ENCODE measurements at places on chromosomes 13 and 19. TPM values are rescaled to one million over a fixed set of nuclear protein-coding genes. Genes with fewer than 3 reads are reported as not detected.

GRCh38 chr13:34223984-34224383 lies 406.0 kb downstream of the RFC3 start:
- no peak for DNase-seq

DNA sequence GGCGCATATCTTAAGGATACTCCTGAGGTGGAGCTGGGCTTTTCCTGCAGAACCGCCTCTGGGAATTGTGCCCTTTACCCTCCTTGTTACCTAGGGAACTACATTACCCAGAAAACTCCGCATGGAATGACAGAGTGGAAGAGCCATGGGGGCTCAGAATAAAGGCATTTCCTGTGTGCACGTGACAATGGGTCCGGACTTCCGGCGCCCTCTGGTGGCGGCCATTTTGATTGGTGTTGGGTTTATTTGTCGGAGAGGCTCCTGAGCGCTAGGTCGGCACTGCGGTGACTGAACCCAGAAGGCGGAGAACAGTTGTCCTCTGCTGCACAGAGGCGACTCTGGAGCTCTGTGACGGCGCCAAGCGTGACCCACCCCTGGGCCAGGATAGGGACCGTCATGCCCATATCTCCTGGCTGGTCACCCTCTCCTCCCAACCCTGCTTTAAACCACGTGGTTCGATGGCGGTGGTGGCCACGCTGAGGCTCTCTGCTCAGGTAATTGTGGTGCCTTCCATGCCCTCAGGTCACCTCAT lies at the start of gene ZNF587B:
Gene ZNF587B (plus strand): TSS at position 229 of the 532 bp plus-strand sequence. CDS start 230 bp downstream, at position 459.
- DNase-seq: peak; percentile 87

- peak; percentile 36 for DNase-seq
These were observed 476.4 kb downstream of the FOXO1 start for GRCh38 chr13:40189898-40190630.

DNA sequence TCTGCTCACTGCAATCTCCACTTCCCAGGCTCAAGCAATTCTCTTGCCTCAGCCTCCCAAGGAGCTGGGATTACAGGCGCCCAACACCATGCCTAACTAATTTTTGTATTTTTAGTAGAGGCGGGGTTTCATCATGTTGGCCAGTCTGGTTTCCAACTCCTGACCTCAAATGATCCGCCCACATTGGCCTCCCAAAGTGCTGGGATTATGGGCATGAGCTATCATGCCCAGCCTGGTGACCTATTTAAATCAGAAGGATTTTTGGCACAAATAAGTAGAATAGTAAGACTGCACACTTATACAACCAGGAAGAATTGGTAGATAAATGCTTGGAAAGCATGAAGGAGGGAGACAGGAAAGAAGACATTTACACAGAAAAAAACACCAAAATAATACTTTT lies 53.4 kb upstream of the AKAP11 start:
- DNase-seq: no peak

DNA sequence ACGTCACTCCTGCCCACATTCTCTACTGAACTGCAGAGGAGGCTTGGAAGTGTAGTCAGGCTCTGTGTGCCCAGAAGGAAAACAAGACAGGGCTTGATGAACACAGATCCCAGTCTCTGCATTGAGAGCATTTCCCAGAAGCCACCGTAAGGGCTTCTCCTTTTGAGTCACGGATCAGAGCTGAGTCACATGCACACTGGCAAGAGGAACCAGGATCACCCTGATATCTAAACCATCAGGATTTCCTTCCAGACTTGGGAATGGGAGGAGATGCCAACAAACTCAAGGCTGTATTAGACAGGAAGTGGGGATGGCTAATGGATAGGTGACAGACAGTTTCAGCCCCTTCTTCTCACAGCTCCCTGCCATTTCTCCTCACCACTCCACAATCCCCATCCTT lies 17.7 kb upstream of the FBXO17 start:
- no peak for DNase-seq

GRCh38 chr13:88908961-88909441 lies 1237.8 kb downstream of the SLITRK5 start:
- no peak for DNase-seq

DNA sequence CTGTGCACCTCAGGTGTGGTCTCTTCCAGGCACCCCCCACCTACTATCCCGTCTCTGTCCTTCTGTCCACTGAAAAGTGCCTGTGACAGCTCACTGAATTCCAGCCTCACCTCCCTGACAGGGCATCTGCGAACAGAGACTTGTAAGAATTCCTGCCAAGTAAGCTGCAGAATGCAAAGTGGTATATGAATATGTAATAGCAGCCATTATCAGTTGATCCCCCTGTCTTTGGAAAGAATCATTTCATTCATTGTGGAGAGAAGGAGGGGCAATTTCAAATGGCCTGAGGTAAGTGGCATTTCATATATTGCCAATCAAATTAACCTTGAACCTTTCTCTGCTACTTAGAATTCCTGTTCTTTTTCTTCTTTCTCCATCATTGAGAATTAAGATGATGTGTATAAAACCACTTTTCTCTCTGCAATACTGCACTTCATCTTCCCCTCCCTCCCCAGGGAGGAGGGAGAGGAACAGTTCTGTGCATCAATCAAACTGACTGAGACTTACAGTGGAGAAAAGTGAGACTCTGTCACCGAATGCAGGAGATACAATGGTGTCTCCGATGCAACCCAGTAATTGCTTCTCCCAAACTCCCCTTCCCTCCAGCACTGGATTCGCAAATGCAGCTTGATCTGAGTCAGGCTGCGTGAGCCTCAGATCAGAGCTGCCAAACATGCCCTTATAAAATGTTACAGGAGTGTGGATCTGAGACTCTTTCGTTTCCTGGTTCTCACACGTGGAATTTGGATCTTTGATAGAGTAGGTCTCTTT lies 91.7 kb downstream of the SLC10A2 start:
- DNase-seq: no peak

The CCDC70 gene
- not detected for total RNA-seq

The STOML3 gene
- not detected for total RNA-seq

The LAIR1 gene
- 5.9 TPM for total RNA-seq

The SERTAD1 gene
- total RNA-seq: 8.9 TPM

The ZFP14 gene
- total RNA-seq: 2.4 TPM
